ENCODE measurements at places on chromosomes 2 and 18.
A peak's percentile ranks its signal among the peaks of the same experiment; 100 is the strongest.

DNA sequence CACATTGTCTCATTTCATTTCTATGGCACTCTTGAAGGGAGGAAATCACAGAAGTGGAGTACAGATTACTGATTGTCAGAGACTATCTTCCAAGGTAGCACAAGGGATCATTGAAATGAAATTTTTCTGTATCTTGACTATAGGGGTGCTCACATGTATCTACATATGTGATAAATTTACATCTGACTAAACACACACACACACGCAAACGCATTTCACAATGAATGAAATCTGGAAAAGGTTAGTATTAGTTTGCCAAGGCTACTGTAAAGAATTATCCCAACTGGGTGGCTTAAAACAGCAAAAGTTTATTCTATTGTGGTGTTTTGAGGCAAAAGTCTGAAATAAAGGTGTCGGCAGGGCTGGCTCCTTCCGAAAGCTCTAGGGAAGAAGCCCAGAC is 144.6 kb downstream of the SH3BP4 start:
- no peak for DNase-seq

- DNase-seq, result no peak
Observed at GRCh38 chr2:7539760-7540159, 622.5 kb downstream of the RNF144A start.

- DNase-seq, result no peak
Observed at GRCh38 chr2:83970217-83970929, 488.7 kb downstream of the SUCLG1 start.

- DNase-seq, result no peak
Observed at GRCh38 chr2:83874712-83875430, 584.2 kb downstream of the SUCLG1 start.

- DNase-seq, result no peak
Observed at GRCh38 chr2:68537809-68538208, 70.4 kb downstream of the APLF start.

DNA sequence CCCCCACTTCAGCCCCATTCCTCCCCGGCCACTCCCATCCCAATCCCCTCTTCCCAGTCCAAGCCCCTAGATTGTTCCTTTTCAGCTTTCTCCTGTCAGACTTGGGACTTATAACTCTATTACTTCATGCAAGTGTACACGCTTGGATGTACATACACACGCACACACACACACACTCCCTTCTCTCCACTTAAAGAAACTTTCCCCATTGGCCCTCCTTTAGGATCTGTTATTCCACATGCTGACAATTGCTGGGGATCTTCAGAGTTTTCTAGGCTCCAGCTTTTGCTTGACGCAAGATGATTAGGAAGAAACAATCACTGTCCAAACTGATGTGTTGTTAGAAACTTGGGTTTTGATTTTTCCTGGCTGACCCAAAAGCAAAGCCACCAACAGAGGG is 75.4 kb downstream of the CDK15 start:
- DNase-seq, result no peak

DNA sequence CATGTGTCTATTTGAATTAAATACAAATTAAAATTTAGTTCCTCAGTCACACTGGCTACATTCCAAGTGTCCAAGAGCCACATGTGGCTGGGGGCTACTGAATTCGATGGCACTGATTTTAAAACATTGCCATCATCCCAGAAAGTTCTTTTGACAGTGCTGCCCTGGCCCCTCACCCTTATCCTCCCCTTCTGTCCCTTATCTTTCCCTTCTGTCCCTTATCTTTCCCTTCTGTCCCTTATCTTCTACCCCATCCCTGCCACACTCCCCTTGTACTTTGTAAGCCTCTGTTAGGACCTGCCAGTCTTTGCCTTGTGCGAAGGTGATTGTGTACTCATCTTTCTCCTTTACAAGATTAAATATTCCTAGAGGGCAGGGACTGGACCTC is 85.2 kb downstream of the DNMT3A start:
- DNase-seq, result no peak

GRCh38 chr18:79195716-79196683 is 126.8 kb downstream of the ATP9B start:
- no peak for DNase-seq

DNA sequence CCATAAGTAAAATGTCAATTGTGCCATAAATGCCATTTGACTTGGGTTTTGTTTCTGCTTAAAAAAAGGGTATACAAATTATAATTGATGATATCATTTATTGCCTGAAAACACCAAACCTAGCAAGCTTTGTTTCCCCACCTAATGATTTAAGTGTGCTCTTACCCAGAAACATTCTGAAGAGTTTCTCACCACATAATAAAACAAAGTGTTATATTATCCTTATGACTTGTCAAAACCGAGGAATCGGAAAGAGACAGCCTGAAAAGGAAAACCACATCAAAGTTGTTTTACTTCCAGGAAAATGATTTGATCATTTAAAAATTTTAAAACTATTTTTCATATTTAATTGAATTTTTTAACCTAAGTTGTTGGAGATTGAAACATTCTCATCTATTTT is 170.5 kb upstream of the SLC39A10 start:
- DNase-seq, result no peak

DNA sequence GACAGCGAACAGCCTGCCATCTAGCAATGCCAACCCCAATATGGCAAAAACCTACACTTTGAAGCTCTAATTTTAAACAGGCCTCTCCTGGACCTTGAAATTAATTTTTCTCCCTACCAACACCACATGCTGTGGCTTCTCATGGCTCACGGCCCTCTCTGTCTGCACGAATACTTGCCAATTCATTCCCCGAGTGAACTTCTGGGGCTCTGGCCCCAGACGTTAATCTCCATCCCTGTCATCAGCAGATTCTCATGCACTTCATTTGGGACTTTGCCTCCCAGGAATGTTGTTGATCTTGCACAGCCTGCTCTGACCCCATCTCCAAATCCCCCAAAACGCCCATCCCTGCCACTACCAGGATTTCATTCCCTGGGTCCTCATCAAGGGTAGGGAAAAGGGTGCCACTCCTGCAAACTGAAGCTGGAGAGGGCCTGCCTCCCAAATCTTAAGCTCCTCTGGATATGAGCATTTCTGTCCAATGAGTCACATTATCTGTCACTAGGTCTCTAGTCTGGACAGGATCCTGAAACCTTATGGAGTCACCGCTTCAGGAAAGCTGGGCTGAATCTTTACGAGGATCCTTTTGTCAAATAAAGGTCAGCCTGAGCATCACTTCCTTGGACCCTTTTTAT is 10.4 kb downstream of the FIGLA start:
- DNase-seq, result no peak

GRCh38 chr2:185484602-185485001 is 254.0 kb upstream of the FSIP2 start:
- no peak for DNase-seq

DNA sequence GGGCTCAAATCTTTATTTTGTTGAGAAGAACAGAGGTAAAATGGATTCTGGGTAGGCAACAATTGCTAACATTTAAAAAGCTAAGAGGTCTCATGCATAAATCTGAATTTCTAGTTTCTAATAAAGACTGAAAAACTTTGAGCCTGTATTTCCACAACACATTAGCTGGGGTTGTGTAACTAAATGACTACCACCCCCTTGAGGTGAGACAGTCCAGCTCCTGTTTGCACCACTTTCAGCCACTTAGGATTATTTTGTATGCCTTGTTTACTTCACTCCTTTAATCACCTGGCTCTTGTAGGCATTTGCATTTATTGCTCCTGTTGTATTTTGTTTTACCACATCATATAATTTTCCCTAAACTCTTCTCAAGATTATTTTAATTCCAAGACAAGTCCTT is 376.6 kb downstream of the PTH2R start:
- DNase-seq, result no peak

DNA sequence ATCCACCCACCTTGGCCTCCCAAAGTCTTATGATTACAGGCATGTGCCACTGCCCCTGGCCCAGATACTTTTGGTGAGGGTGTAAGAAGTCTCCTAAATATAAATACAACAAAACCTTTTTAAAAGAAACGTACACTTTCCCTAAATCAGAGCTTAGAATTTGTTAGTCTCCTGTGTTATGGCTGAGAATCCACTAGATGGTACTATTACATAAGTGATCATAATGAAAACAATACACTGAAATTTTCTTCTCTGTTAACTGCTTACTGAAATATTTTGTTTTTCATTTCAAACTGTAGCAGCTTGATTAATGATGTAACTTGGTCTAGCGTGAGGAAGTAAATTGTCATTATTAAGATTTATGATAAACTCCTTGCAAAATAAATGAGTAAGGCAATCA is 74.8 kb upstream of the FAM98A start:
- no peak for DNase-seq

DNA sequence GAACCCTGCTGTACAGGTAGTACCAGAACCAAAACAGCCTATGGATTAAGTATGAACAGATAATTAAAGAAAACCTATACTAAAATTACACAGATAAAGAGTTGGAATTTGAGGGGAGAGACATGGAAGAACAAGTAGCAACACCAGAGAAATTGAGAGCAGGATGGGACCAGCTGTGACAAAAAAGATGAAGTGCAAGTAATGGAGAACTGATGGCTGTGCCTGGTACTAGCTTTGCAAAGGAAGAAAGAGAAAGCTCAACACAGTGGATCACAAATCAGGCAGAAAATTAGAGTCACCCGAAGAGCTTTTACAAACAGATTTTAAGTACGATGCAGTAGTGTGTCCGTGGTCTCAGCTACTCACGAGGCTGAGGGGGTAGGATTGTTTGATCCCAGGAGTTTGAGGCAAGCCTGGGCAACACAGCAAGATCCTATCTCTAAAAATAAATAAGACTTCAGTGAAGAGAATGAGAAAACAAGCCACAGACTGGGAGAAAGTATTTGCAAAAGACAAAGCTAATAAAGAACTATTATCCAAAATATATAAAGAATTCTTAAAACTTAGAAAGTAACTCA is 46.5 kb downstream of the CUL3 start:
- no peak for DNase-seq

DNA sequence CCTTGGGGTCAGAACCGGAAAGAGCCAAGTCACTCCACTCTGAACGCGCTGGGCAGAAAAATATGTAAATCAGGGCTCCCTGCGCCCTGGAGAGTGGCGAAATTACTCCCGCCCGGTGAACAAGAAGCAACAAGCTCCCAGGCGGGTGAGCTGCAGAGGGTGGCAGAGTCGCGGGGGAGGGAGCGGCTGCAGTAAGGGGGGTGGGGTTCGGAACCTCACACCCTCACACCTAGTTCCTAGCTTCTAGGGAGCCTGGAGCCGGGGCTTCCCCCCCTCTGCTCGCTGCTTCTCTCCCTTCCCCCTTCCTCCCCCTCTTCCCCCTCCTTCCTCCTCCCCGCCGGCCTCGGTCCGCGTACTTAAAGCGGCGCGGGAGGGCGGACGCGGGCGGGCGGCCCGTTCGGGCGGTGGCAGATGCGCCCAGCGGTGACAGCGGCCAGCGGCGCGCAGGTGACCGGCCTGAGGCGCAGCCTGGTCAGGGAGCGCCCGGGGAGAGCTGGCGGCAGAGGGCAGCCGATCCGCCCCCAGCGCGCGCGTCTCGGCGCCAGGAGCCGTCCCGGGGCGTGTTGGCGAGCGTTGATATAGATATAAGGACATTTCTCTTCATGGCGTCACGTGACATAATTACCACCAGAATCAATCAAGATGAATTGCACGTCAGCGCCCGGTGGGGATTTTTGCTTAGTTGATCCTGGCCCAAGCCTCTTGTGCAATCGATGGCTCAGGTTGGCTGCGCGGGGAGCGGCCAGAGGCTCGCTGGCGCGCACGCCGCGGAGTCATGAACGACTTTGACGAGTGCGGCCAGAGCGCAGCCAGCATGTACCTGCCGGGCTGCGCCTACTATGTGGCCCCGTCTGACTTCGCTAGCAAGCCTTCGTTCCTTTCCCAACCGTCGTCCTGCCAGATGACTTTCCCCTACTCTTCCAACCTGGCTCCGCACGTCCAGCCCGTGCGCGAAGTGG is at the start of gene HOXD11:
HOXD11 (plus strand) TSS at position 700 of the 959 bp plus-strand sequence; CDS start at position 776, 76 bp downstream.
- DNase-seq, result no peak

DNA sequence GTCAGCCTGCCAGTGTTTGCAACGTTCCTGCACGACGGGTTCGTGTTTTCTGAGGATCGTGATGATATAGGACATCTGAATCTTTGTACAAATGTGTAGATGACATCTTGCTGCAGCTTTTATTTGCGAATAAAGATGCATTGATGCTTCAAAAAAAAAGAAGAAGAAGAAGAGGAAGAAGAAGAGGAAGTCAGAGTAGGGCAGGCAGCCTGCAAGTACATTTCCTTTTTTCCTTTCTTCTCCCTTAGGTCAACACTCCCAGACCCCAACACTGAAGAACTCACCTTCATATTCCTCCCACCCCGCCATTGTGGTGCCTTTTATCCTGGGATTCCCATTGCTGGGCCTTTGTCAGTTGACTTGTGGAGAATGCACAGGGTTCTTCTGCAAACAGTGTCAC is 91.5 kb downstream of the FHOD3 start:
- DNase-seq, result no peak

- no peak for DNase-seq
Observed at GRCh38 chr2:218066926-218067515, 2.0 kb upstream of the RUFY4 start.

- DNase-seq, result peak; percentile 29
Observed at GRCh38 chr2:239383036-239383758, 17.6 kb downstream of the HDAC4 start.

DNA sequence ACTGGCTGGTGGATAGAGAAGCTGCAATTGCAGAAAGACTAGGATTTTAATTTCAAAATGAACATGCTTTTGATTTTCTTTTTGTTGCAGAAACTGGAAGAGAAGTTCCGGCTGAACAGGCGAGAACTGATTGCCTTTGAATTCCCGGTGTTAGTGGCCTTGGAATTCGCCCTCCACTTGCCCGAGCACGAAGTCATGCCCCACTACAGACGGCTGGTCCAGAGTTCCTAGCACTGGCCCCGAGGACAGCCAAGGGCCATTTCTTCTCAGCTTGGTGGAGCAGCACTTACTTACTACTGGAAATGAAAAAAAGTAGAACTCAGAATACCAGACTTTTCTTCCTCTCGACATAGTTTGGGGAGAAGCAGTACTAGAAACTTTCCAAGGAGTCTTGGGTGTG is 121.9 kb downstream of the CABLES1 start:
- no peak for DNase-seq

- no peak for DNase-seq
Observed at GRCh38 chr2:143334837-143335236, 205.6 kb downstream of the ARHGAP15 start.

DNA sequence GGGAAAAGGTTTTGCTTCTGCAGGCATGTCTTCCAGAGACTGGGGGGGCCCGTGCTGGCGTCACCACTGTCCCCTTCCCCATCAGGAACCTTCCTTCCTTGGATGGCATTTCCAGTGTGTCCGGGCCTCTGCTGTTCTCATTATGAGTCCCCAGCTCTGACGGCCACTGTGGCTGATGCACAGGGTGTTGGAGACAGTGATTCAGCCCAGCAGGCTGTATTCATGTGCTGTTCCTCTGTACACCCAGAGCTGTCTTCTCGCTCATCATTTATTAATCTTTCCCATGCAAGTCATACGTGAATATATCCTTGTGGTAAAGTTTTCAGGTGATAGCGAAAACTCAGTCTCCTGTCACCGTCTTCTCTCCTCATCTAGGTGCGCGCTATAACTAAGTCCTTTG is 57.7 kb downstream of the ASAP2 start:
- no peak for DNase-seq

DNA sequence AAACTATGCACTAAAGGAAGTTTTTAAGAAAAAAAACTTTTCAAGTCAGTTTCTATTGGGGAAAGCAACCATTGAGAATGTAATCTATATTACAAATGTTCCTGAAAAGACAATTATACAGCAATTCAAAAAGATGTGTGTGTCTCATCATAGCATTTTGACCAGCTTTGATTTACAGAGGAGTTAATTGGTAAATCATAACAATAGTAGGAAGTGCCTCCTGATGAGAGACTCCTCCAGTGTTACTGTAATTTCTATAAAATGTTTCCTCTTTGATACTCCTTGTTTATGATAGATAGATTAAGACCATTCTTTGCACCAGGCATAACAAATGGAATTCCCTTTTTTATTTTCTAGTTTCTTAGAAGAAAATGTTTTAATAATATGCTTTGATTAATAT is 249.9 kb downstream of the CALCRL start:
- no peak for DNase-seq

Data from lower lobe of right lung (tissue), 2 donors.